ENCODE measurements at places on chromosomes 11 and 22.

GRCh38 chr11:93194673-93195291 is 3.0 kb downstream of the SLC36A4 start:
- no peak for DNase-seq

GRCh38 chr22:25482091-25482760 is 82.2 kb upstream of the GRK3 start:
- DNase-seq = no peak

- DNase-seq = no peak
Measured at GRCh38 chr11:8709002-8709672, 26.5 kb downstream of the RPL27A start.

GRCh38 chr11:31882951-31883392 is 71.8 kb upstream of the PAX6 start:
- no peak for DNase-seq

- DNase-seq = peak; percentile 59
Measured at GRCh38 chr22:43094085-43094484, 4.9 kb upstream of the TTLL1 start.

DNA sequence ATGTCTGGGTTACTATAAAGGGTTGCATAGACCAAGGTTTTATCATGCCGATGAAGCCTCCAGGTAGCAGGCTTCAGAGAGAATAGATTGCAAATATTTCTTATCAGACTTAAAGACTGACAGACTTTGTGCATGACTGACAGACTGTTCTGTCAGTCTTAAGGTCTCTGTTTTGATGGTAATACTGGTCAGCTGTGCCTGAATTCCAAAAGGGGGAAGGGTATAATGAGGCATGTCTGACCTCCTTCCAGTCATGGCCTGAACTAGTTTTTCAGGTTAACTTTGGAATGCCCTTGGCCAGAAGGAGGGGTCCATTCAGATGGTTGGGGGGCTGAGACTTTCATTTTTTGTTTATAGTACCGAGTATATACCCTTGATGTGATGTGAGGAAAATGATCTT is 4.7 kb upstream of the KCTD14 start:
- no peak for DNase-seq

DNA sequence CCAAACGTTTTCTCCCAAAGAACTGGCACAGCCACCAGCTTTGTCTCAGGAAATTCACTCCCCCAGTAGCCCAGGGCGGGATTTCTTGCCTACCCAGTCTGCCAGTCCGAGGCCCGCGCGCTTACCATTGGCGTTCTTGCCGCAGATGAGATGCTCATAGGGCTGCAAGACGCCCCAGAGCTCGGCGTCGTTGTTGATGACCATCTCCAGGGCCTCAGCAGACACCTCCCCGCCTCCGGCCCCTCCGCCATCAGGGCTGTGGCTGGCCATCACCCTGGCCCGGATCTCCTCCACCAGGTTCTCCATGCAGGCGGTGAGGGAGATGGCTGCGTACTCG is 1.3 kb downstream of the ABTB2 start:
- DNase-seq = no peak

DNA sequence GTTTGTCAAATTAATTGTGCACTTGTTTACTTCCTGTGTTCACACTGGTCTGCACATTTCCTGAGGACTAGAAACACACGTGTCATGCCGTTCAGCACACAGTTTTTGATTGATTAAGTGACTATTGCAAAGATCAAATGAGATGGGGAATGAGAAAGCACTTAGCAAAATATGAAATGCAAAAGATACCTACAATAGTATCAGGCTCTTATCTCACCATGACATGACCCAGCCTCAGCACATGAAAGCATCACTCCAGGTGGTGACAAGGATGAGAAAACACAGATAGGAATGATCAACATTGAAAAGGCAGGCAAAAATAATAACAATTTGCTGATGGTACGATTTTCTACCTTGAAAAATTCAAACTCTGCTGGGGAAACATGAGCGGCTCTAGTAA is 42.1 kb upstream of the TP53I11 start:
- no peak for DNase-seq

GRCh38 chr11:64339754-64340408 is at the start of gene CCDC88B:
Gene CCDC88B, plus strand, starts transcription at chr11:64340204. Its CDS starts 63 bp downstream, at chr11:64340267.
- DNase-seq = peak; percentile 86

GRCh38 chr22:49367041-49367697 is 460.5 kb downstream of the BRD1 start:
- DNase-seq = no peak

DNA sequence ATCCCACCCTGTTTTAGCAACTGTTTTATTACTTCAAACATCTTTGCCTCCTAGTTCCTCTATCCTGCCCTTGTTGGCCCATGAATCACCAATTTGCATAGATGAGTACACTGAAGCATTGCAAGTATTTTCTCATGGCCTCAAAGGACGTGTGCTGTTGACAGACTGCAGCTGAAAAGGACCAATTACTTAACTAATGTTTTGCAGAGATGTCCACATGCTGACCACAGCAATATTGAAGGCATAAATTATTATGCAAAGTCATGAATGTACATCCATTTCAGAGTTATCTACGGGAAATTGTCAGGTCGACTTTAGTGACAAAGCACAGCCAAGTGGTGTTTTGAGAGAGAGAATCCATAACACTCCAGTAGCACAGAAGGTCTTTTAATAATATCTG is 64.8 kb downstream of the CADM1 start:
- DNase-seq = no peak

DNA sequence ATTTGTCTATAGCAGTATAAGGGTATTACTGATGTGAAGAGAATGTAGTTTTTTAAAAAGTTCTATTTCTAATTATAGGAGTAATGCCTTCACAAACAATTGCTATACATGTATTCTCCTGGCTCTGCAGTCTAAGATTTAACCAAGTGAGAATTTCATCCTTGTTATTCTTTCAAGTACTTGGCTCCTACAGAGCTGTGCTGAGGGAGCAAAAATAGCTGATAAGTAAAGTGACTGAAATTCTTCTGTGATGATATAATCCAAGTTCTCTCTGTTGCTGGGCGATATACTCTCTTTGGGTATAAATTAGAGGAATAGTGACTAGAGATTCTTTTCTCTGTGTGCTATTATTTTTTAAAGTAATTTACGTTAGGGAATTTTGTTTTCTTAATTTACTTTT is 68.0 kb downstream of the PGR start:
- DNase-seq = no peak

GRCh38 chr22:19809741-19810140 is 44.9 kb downstream of the GNB1L start:
- no peak for DNase-seq

DNA sequence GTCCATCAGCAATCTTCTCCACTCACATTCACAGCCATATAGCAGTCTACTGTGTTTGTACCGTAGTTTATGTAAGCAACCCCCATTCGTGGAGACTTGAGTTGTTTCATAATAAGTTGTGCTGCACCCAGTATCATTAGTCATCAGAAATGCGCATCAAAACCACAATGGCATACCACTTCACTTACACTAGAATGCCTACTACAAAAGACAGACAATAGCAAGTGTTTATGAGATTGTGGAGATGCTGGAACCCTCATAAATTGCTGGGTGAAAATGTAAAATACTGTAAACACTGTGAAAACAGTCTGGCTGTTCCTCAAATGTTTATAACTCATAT is 133.3 kb downstream of the ATXN10 start:
- peak; percentile 61 for DNase-seq

GRCh38 chr22:43277987-43278601 is 65.1 kb downstream of the SCUBE1 start:
- DNase-seq = peak; percentile 38

GRCh38 chr11:111363985-111364384 is 15.1 kb downstream of the POU2AF1 start:
- no peak for DNase-seq

DNA sequence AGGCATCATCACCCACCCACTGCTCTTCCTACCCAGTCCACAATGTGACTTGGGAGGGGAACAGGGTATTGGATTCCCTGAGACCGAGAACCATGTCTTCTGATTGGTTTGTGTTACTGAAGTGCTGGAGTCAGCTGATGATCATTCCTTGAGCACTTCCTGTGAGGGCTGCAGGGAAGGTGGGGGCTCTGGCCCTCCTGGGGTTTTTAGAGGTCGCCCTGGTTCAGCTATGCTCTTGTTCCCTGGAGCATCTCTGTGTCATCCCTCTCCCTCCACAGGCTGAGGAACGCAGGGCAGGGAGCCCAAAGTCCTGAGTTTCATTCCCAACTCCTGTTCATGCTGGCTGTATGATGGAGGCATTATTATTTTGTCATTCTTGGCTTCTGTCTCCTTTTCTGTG is 6.7 kb downstream of the ZC3H7B start:
- DNase-seq = no peak

DNA sequence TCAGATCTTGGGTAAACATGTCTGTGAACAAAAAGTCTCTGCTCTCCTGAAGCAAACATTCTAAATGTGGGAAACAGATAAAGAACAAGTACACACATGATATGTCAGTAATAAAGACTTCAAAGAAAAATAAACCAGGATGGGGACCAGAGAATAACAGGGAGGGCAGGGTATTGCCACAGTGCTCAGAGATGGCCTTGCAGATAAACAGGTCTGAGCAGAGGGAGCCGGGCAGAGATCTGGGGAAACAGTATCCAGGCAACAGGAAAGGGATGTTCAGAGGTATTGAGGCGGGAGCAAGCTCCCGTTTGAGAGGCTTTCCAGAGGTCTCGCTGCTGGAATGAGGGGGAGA is 2.9 kb downstream of the CCDC86 start:
- DNase-seq = no peak

DNA sequence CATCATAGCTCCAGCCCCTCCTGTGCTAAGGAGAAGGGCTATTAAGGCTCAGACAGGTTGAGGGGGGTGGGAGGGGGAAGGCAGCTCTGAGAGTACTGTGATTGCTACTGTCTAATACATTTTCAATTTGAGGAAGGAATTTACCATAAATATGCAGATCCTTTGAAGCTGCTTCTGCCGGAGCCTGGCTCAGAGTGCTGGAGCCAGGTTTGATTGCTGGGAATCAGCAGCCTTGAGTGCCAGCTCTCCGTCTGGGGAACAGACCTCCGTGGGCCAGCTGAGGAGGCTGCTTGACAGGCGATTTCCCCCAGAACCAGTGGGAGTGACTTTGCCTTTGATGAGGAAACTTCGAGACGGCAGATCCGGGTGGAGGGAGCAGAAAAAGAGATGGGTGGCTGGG is 141.7 kb upstream of the TBCEL start:
- DNase-seq = no peak

DNA sequence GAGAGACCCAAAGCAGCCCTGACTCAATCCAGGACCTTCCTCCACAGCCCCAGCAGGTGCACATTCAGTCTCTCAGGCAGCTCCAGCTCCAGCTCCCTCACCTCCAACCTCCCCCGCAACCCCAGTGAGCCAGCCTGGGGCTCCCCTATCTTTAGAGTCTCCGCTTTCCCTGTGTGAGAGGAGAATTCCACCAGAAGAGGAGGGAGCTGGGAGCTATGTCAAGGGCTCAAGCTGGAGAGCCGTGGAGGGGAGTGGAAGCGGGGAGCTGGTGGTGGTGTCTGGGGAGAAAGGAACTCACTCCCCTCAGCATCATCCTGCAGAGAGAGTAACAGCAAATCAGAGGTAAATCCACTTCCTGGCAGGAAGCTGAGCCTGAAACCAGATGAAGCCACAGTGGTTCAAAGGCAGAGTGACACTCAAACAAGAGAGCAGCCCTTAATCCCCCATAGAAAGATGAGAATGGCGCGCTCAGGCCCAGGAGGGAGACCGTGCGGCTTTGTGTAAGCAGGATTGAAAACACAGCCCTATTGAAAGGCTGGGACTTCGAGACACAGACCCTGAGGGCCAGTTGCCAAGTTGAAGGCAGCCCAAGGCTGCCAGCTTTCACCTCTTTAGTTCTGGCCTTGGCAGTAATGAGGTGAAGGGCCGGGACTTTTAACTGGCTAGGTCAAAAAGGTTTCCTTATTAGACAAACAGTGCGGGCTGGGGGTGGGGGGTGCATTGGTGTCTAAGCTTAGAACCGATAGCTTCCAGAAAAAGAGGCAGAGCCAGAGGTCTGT is 21.4 kb upstream of the CDON start:
- DNase-seq = peak; percentile 10

GRCh38 chr11:6615046-6615445 is 3.0 kb upstream of the TAF10 start:
- DNase-seq = no peak

DNA sequence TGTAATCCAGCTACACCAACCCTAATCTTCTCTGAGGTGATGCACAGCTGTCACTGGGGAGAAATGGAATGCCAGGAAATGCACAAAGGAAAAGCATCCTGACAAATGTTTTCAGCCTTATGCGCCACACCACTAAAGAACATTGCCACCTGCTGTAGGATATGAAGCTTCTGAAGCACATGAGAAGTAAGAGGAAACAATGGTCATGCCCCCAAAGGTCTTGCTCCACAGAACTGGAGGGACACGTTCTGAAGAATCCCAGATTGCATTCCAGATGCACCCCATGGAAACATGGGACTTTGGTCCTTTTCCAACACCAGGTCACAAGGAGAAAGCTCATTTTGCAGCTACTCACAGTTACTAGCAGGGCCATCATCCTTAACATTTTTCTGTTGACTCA is 48.7 kb upstream of the ZBED5 start:
- DNase-seq = no peak

All from hematopoietic multipotent progenitor cell treated with erythropoietin and hydrocortisone succinate and interleukin-3 and kit ligand, for 4 days (in vitro differentiated cells).